Stimulated activated CD4-positive, alpha-beta T cell treated with anti-CD3 and anti-CD28 coated beads, Interleukin-4, amount 100 ng/mL, for 4 hours (primary cell): ENCODE measurements at places on chromosomes 7 and 10.

- no peak for DNase-seq
These were observed 84.6 kb downstream of the XPNPEP1 start for GRCh38 chr10:109838592-109839244.

GRCh38 chr10:73648975-73649829, 6.6 kb downstream of the SYNPO2L start:
- no peak for DNase-seq

GRCh38 chr7:29806208-29806994, at the start of gene WIPF3:
WIPF3 (plus strand) TSS chr7:29806508; CDS start chr7:29834725, 28,217 bp downstream.
- DNase-seq, result no peak

DNA sequence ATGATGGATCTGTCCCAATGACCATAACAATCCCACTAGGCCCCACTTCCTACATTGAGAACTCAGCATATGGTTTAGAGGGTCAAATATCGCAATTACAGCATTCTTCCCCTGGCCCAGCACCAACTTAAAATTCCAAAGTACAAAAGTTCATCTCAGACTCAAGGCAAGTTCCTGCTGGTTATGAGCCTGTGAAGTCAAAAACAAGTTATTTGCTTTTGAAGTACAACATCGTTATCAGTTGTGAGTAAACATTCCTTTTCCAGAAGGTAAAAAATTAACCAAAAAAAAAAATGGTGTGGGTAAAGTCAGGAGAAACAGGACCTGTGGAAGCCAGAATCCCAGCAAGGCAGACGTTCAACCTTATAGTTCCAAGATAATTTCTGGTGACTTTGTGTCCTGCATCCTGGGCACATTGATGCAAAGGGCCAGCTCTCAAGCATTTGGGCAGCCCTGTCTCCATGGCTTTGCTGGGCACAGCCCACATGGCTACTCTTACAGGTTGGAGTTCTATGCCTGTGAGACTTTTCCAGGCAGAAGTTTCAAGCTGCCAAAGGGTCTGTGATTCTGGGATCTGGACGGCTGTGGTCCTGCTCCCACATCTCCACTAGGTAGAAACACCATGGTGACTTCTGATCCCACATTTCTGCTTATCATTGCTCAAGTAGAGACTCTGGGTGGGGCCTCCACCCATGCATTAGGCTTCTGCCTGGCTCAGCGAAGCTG, 37.5 kb downstream of the AKR1C8 start:
- DNase-seq, result no peak

DNA sequence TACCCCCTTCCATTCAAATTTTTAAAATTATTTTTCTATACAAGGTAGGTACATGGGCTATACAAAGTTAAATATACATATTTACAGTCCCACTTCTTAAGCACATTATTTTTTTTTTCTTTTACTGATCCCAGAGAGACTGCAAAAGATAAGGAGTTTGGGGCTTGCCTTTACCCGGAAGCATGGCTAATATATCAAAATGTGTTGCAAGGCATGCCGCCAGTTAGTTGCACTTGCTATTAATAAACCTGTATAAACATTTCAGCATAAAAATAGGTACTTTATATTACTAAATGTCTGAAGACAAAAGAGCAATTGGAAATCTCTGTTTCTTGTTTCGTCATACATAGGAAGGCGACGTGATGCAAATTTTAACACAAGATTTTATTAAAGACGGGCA, 21.5 kb upstream of the PDLIM1 start:
- DNase-seq, result no peak

GRCh38 chr10:95330966-95331453, 40.2 kb upstream of the PDLIM1 start:
- DNase-seq, result no peak

DNA sequence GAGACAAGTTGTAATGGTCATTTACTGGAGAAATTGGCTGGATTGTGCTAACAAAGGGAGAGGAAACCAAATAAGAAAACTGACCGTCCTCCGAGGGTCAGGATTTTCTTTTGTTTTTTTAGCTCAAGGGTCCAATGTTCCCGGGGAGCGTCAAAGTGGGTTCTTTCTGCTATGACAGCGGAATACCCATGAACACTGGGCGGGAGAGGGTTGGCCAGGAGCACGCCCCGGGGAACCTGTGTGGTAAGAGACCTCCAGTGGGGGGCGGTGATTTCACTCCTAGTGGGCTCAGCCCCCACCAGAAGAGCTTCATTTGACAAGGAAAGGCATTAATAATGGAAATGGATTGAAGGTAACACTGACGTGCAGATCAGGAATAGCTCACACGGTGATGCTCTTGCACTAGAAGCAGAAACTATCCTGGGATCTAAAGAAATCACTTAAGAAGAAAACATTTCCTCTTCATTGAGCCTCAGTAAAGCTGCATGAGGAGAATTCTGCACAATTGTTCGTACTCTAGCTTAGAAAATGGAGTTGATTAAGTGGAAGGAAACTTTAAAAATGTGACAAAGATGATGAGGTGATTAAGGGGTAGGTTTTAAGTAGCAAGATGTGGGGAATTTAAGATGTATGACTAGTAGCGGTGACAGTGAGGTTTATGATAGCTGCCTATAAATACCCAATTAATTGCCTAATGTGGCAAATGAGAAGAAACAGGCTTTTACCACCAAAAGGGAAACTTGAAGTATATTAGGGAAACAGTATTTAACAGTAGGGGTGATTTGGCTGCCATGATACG, 627.2 kb downstream of the SUGCT start:
- no peak for DNase-seq

GRCh38 chr10:121702351-121703320, 104.4 kb upstream of the FGFR2 start:
- no peak for DNase-seq

DNA sequence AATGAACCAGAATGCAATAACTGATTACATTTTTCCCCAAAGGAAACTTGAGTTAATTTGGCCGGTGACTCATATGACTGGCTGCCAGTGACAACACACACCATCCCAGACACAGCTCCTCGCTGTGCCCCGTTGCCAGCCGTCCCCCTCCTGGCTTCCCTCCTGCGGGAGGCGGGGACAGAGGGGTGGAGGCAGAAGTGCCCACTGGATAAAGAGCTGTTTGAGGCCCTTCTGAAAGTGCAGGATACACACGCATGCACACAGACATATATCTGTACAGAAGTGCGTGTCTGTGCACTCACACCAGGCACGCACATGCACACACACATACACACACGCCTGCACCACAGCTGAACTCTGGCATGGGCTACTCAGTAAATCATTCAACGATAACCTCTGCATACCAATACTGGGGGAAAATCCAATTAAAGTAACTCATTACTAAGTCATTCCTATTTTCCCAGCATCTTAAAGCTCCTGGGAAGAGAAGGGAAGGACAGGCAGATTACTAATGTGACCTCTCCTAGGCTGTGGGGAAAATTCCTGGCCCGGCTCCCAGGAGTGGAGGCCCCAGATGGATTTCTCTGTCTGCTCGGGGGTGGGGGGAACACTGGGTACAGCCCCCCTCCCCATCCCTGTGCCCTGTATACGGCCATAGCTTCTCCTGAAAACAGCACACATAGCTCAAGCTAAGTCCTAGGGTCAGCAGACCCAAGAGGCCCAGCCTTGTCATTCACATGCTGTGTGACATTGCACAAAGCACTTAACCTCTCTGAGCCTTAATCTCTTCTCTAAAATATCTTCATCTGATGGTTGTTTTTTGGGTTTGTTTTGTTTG, 52.3 kb upstream of the MYL10 start:
- DNase-seq, result no peak

GRCh38 chr10:43781480-43782361, 133.0 kb upstream of the ZNF32 start:
- DNase-seq, result peak; percentile 7

- DNase-seq, result no peak
These were observed 132.2 kb upstream of the FAM20C start for GRCh38 chr7:60017-60675.

DNA sequence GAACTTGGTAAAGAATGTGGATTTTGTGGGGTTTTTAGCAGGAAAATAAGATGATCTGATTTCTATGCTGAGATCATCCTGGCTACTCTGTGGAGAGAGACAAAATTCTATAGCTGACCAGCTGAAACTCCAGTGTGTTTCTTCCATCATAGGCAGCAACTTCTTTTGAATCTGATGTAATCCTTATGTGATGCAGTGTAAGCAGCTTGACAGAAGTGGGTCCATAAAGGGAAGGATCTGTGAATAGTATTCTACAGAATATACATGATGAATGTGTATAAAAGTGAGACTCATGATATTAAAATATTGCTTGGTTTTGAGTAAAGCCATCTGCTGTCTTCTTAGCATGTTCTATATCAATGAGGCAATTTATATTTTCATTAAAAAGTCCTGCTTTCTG, 4.4 kb downstream of the MYO3A start:
- DNase-seq, result no peak

DNA sequence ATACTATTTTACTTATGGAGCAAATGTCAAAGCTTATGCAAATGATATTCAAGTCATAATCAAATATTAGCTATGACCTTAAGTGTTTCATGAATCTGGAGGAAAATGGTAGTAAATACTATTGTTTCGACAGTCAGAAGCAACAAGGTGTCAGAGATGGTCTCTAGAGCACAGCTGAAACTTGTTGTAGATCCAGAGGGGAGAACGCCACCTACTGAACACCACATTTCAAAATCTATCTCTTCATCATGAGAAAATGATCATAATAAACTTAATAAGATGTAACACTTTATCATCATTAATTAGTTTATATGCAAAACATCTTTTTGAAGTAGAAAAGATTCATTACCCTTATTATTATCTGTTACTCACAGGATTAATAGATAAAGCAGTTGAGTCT, 418.7 kb downstream of the GATA3 start:
- no peak for DNase-seq

DNA sequence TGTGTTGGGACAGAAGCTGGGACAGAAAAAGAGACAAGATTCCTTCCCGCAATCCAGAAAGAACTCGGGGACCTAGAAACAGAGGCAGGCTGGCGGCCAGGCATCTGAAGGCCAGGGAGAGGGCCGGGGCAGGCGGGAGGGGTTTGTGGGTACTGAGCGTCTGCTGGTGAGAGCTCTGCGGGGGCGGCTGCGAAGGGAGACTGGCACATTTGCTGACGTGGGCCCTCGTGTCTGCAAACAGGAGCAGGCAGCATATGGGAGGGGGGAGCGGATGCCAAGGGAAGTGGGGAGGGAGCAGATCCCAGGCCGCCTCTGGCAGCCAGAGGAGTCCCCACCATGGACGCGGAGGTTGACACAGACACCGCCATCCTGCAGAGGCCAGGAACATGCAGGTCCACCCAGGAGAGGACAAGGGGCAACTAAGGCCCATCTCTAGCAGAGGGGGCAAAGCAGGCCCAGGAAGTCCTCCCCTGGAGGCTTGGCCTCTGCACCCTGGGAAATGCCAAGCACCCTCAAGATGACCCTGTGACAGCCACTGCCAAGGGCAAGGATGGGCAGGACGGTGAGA, 32.2 kb downstream of the KCNH2 start:
- no peak for DNase-seq

- no peak for DNase-seq
These were observed 123.9 kb downstream of the LRRC4 start for GRCh38 chr7:127907110-127908040.

DNA sequence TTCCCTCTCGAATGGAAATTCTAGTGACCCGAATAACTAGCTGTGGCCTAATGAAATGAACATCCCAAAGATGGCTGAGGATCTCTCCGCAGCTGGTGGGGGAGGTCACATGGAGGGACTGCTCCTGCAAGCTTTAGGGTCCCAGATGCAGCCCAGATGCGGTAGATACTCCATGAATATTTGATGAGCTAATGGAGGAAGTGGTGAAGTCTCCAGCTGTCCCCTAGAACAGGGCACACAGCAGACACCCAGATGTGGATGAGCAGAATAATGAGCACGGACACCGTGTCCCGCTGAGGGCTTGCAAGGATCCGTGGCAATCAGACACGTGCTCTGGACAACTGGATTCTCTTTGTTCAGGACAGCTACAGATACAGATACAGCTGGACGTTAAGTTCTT, 59.2 kb downstream of the DENND2A start:
- DNase-seq, result no peak

GRCh38 chr7:22784346-22784745, 38.3 kb downstream of the TOMM7 start:
- DNase-seq, result no peak

DNA sequence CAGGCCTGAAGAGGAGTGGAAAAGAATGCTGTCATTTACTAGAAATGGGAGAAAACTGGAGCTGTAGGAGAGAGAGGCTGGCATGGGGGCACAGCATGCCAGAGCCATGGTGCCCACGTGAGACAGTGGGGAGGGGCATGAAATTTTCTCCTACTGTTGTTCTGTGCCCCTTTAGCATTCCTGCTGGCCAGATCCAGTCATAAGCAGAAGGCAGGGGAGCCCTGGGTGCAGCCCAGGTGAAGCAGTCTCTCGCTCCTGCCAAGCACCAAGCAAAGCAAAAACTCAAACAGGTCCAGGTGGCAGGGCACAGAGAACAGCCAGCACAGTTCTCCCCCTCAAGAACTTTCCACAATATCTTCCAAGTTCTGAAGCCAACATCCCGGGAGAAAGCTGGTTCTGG, 383.2 kb downstream of the TCERG1L start:
- no peak for DNase-seq

DNA sequence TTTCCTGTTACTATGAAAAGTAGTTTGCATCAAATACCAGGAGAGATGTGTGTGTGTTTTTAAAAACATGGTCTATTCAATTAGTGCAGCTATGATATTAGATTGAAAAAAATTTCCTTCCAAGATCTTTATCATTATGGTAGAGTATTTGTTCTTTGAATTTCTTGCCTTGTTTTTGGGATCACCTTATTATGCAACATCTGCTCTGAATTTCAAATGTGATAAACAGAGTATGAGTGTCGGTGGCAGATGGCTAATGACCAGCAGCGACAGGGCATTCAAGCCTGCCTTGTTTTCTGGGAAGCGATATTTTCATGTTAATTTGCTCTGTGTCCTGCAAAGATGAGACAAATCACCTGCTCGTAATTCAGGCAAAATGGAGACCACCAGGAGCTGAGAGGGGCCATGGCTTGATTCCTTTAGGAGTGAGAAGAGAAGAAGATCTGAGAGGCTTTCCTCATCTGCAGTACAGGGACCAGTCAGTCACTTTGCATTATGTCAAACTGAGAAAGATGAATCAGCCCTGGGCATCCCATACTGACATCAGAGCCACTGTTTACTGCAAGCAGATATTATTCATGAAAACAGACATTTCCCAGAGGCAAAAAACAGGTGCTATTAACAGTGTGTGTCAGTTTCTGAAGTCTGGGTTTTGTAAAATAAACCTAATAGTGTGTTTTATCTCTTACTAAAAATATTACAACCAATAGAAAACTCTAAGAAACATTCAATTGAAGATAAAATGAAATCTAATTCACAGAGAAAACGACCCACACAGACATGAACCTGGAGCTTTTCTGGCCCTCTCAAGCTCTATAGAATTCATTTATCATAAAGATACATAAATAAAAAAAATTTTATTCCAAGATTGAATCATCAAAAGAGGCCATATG, 67.6 kb downstream of the CDK6 start:
- no peak for DNase-seq

- no peak for DNase-seq
These were observed 8.8 kb downstream of the PPIF start for GRCh38 chr10:79356104-79356503.

- DNase-seq, result no peak
These were observed 6.6 kb downstream of the LRRC18 start for GRCh38 chr10:48932831-48933664.

GRCh38 chr10:11560076-11560709, 51.3 kb downstream of the USP6NL start:
- no peak for DNase-seq
